Colonic mucosa (tissue), 4 donors: ENCODE measurements at places on chromosomes 13 and 19. TPM values are rescaled to one million over a fixed set of nuclear protein-coding genes. Genes with fewer than 3 reads are reported as not detected.

The RPL28 gene
- total RNA-seq = 1,447 TPM

The SPRY2 gene
- total RNA-seq = 83.3 TPM

The IL17D gene
- total RNA-seq = 0.49 TPM

The CATSPERD gene
- not detected for total RNA-seq

The CEACAM7 gene
- total RNA-seq = 329 TPM

The CAMSAP3 gene
- total RNA-seq = 55.4 TPM

The LILRB4 gene
- 1.4 TPM for total RNA-seq

The PRR20E gene
- not detected for total RNA-seq

The TEX26 gene
- total RNA-seq = not detected
